ENCODE measurements at places on chromosomes 6 and 20. TPM values are rescaled to one million over a fixed set of nuclear protein-coding genes. Genes with fewer than 3 reads are reported as not detected.

The RALGAPA2 gene
- 28.6 TPM for total RNA-seq

The ZNF133 gene
- 9.2 TPM for total RNA-seq

The TEAD3 gene
- 0.43 TPM for total RNA-seq

The CYP24A1 gene
- 0.40 TPM for total RNA-seq

The GPLD1 gene
- 0.34 TPM for total RNA-seq

The OR2H1 gene
- total RNA-seq, result not detected

The WFDC12 gene
- not detected for total RNA-seq

DNA sequence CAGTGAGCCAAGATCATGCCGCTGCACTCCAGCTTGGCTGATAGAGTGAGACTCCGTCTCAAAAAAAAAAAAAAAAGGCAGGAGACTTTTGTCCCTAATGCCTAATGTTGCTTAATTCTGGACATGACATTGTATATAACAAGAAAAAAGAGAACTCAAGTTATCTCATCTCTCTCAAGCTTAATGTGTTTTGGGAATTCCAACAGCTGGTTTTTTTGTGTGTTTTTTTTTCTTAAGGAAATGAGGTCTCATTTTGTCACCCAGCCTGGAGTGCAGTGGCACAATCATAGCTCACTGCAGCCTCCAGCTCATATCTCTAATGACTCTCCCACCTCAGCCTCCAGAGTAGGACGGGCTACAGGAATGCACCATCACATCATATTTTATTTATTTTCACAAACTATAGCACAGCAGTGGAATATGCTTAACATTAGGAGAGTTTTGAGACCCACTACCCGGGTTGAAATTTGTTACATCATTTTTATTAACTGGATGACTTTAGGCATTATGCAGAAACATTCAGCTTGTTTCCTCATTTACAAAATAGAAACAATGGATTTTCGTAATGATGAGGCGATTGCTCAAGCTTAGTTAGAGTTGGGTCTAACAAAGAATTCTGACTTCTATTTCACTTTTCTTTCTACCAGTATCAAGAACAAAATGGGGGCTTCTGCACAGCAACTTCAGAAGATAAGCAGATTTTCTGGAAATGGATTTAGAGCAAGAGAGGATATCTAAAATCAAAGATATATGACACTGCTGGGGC, 104.1 kb upstream of the BTN3A2 start:
- peaks cover 4% of the 10 kb centered on the region for H3K27me3 ChIP-seq
- no peak for DNase-seq
- no peak overlapping the region for H3K27ac ChIP-seq

GRCh38 chr6:63371104-63371715, 51.4 kb upstream of the LGSN start:
- H3K4me1 ChIP-seq, result no peaks in the 10 kb centered on the region
- no peak overlapping the region for H3K27ac ChIP-seq
- H3K4me3 ChIP-seq, result no peak overlapping the region
- H3K27me3 ChIP-seq, result peaks cover 12% of the 10 kb centered on the region
- DNase-seq, result no peak
- H3K36me3 ChIP-seq, result no peaks in the 10 kb centered on the region

- DNase-seq, result no peak
- H3K27me3 ChIP-seq, result peaks cover 4% of the 10 kb centered on the region
- no peak overlapping the region for H3K4me3 ChIP-seq
- no peak overlapping the region for H3K27ac ChIP-seq
- H3K4me1 ChIP-seq, result peaks cover 1% of the 10 kb centered on the region
Measured at GRCh38 chr20:38222923-38223742, 37.4 kb downstream of the KIAA1755 start.

- H3K36me3 ChIP-seq, result peaks cover 3% of the 10 kb centered on the region
- H3K27ac ChIP-seq, result no peak overlapping the region
- peaks cover 14% of the 10 kb centered on the region for H3K27me3 ChIP-seq
- H3K4me1 ChIP-seq, result peaks cover 2% of the 10 kb centered on the region
- DNase-seq, result no peak
- no peak overlapping the region for H3K4me3 ChIP-seq
Measured at GRCh38 chr6:116406678-116407345, 36.1 kb downstream of the DSE start.

DNA sequence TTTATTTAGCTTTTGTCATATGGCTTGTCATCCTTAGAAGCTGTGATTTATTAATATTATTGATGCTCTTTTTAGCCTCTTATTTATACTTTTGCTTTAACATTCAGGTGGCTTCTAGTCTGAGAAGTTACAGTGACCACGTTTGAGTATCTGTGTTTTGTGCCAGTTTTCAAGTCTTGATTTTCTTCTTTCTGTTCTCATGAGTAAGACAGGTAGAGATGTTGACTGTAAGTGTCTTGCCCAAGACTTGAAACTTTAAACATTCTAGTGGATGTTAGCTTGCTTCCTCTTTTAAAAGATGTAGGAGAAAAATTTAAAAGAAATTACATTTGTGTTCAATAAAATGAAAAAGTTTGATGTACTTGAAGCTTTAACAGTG, 122.6 kb downstream of the LRRC1 start:
- no peaks in the 10 kb centered on the region for H3K27me3 ChIP-seq
- H3K36me3 ChIP-seq, result peaks cover 11% of the 10 kb centered on the region

GRCh38 chr20:58649288-58650180, 1.5 kb upstream of the STX16 start:
- peaks cover 4% of the 10 kb centered on the region for H3K27me3 ChIP-seq
- peak; percentile 59 for DNase-seq
- peak overlapping the region; percentile 79 for H3K4me3 ChIP-seq

GRCh38 chr20:4064144-4064909, 49.0 kb upstream of the RNF24 start:
- no peaks in the 10 kb centered on the region for H3K36me3 ChIP-seq
- no peak overlapping the region for H3K4me3 ChIP-seq
- DNase-seq, result no peak
- H3K27me3 ChIP-seq, result no peaks in the 10 kb centered on the region
- H3K4me1 ChIP-seq, result peaks cover 14% of the 10 kb centered on the region
- no peak overlapping the region for H3K27ac ChIP-seq

DNA sequence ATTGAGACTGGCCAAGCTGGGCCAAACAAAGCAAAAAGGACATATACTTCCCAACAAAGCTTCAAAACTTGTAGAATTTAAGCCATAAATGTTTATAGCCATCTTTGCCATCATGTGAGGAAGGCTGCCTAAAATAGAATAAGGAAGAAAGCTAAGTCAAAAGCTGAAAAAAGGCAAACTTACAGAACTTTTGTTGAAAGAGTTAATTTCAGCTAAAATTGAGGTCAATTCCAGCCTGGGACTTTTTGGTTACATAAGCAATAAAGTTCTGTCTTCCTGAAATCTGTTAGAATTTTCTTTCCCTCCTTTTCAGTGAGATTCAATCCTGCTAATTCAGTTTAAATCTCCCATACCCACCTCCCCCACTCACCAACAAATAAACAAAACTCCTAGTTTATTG, 227.9 kb upstream of the MARCKS start:
- peaks cover 9% of the 10 kb centered on the region for H3K4me1 ChIP-seq
- no peak for DNase-seq
- no peak overlapping the region for H3K4me3 ChIP-seq
- H3K27ac ChIP-seq, result no peak overlapping the region

- no peak overlapping the region for H3K27ac ChIP-seq
- H3K27me3 ChIP-seq, result peaks cover 3% of the 10 kb centered on the region
- H3K4me1 ChIP-seq, result no peaks in the 10 kb centered on the region
- no peaks in the 10 kb centered on the region for H3K36me3 ChIP-seq
- no peak overlapping the region for H3K4me3 ChIP-seq
Measured at GRCh38 chr6:168221000-168221399, 98.6 kb downstream of the DACT2 start.

GRCh38 chr6:70552974-70553373, 13.8 kb upstream of the SDHAF4 start:
- H3K27ac ChIP-seq, result no peak overlapping the region
- H3K27me3 ChIP-seq, result no peaks in the 10 kb centered on the region
- H3K4me3 ChIP-seq, result no peak overlapping the region
- no peaks in the 10 kb centered on the region for H3K36me3 ChIP-seq
- no peak for DNase-seq

GRCh38 chr6:159168536-159169192, 536 bp upstream of the FNDC1 start:
- peak overlapping the region; percentile 70 for H3K4me3 ChIP-seq
- H3K27ac ChIP-seq, result no peak overlapping the region
- no peaks in the 10 kb centered on the region for H3K36me3 ChIP-seq
- peaks cover 89% of the 10 kb centered on the region for H3K27me3 ChIP-seq

DNA sequence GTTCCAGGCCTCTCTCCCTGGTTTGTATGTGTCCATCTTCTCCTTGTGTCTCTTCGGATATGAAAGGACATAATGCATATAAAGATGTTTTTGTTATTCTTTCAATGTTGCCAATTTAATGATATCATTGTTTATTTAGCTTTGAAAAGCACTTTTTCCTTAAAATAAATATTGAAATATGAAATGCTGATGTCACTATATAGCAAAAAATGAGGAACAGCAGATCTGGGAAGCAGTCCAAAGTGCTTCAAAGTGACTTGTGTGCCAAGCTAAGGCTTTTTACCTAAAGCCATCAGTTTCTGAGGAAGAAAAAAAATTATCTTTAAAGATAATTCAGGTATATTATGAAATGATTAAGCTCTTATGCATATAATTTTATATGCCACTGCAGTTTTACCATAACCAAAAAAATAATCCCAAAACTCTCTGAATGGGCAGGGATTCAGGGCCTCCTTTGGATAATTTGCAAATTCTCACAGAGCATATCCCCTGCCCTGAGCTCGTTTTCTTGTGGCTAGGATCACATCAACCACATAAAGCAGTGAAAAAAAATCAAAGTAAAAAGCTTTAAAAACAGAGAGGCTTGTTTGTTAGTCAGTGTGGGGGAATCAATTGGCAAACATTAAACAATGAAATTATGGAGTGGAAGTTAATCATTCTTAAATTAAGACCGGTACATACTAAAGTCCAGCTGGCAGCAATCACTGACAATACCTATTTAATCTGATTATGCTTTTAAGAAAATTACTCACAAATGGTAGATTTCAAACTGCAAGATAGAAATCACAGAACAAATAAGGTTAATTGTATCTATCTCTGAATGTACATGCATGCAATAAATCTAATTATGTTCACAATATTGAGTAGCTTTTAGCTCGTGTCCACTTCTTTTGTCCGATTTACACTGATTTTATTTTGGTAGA, 1027.9 kb upstream of the ADGRB3 start:
- no peak overlapping the region for H3K4me3 ChIP-seq
- H3K27ac ChIP-seq, result no peak overlapping the region
- H3K4me1 ChIP-seq, result no peaks in the 10 kb centered on the region
- no peaks in the 10 kb centered on the region for H3K36me3 ChIP-seq

- H3K4me3 ChIP-seq, result no peak overlapping the region
- H3K27ac ChIP-seq, result no peak overlapping the region
- H3K4me1 ChIP-seq, result peaks cover 11% of the 10 kb centered on the region
- H3K27me3 ChIP-seq, result no peaks in the 10 kb centered on the region
- H3K36me3 ChIP-seq, result no peaks in the 10 kb centered on the region
- no peak for DNase-seq
Measured at GRCh38 chr20:18728165-18728869, 85.3 kb upstream of the SCP2D1 start.

DNA sequence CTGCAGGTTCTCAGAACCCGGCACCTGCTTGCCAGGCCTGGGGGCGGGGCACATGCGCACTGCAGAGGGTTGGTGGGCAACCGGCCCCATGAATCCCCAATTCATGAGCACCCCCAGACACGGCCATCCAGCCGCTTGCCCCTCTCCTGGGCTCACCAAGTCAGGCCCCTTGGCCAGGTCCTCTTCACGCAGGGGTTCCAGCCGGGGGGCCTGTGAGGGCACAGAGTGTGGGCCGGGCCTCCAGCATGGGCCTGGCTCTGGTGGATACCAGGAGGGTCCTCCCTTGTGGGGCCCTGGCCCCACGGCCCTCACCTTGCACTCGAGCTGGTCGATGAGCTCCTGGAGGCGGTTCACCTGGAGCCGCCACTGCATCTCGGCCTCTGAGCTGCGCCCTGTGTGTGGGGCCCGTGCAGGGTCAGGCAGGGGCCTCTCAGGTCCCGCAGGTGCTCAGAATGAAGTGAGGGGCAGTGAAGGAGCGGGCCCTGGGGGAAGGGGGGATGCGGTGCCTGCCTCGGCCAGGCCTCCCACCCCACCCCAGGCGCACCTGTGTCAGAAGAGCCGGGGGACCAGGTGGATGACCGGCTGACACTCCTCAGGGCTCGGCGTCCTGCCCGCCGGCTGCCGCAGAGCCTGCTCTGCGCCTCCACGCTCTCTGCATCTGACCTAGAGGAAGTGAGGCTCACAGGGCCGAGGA, 2.6 kb upstream of the C20orf144 start:
- H3K4me3 ChIP-seq, result no peak overlapping the region
- no peak overlapping the region for H3K27ac ChIP-seq
- DNase-seq, result no peak

GRCh38 chr20:53751620-53752318, 158.1 kb upstream of the ZNF217 start:
- peaks cover 1% of the 10 kb centered on the region for H3K36me3 ChIP-seq
- peak overlapping the region; percentile 97 for H3K27ac ChIP-seq
- peak overlapping the region; percentile 68 for H3K4me3 ChIP-seq
- H3K27me3 ChIP-seq, result no peaks in the 10 kb centered on the region
- DNase-seq, result no peak
- H3K4me1 ChIP-seq, result peaks cover 65% of the 10 kb centered on the region

DNA sequence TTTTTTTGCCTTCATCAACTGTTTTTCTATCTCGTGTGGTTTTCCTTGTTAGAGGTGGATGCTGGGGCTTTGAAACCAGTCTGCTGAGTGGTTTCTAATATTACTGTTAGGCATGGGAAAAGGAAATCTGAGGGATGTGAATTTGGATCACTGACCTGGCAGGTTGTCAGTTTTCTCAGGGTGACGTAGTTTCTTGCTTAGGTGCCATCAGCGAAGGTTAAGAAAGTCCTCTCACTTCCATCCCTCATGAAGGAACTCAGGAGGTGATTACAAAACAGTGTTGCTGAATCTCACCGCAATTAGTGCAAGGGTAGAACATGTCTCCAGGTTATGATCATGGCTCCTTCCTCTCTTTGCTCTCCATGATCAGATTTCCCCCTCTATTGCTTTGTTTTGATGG, 135.9 kb downstream of the SOX4 start:
- H3K4me3 ChIP-seq, result no peak overlapping the region
- H3K27me3 ChIP-seq, result no peaks in the 10 kb centered on the region
- no peak for DNase-seq
- no peak overlapping the region for H3K27ac ChIP-seq

- no peak overlapping the region for H3K27ac ChIP-seq
- no peaks in the 10 kb centered on the region for H3K4me1 ChIP-seq
- peaks cover 7% of the 10 kb centered on the region for H3K36me3 ChIP-seq
- no peak overlapping the region for H3K4me3 ChIP-seq
- no peaks in the 10 kb centered on the region for H3K27me3 ChIP-seq
Measured at GRCh38 chr6:53517021-53517420, 27.9 kb downstream of the GCLC start.

GRCh38 chr6:157670466-157671186, 152.4 kb upstream of the SNX9 start:
- peaks cover 7% of the 10 kb centered on the region for H3K4me1 ChIP-seq
- no peak for DNase-seq
